Cerebellum (tissue), 4 donors: ENCODE measurements at places on chromosomes 7 and 10. TPM values are rescaled to one million over a fixed set of nuclear protein-coding genes. Genes with fewer than 3 reads are reported as not detected.

- no peak for DNase-seq
Measured at GRCh38 chr7:92639966-92640365, 49.8 kb upstream of the FAM133B start.

DNA sequence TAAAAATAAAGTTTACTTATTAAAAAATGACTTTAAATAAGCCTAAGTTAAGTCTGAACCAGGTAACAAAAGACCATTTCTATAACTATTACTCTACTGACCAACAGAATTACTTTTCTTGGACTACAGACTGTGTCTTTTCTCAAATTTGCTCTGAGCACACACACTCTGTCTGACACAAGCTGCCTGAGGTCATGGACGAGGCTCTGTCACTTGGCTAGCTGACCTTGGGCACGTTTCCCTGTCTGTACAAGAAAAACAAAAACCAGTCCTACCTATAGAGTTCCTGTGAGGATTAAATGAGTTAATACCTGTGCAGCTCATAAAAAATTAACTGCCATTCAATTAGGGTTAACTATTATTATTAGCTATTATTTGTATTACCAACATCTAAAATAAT, 22.9 kb downstream of the ATE1 start:
- DNase-seq: no peak

- DNase-seq: no peak
Measured at GRCh38 chr10:89684604-89685003, 16.8 kb upstream of the KIF20B start.

DNA sequence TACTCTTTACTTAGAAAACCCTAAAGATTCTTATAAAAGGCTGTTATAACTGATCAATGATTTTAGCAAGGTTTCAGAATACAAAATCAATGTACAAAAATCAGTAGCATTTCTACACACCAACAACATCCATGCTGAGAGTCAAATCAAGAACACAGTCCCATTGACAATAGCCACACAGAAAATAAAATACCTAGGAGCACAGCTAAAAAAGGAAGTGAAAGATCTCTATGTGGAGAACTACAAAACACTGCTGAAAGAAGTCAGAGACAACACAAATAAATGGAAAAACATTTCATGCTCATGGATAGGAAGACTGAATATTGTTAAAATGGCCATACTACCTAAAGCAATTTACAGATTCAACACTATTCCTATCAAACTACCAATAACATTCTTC, 427.0 kb downstream of the KCNMA1 start:
- no peak for DNase-seq

GRCh38 chr7:141585592-141586510, 34.6 kb downstream of the AGK start:
- no peak for DNase-seq

GRCh38 chr10:78455236-78455635, 421.6 kb downstream of the RPS24 start:
- DNase-seq: no peak

GRCh38 chr7:157397731-157398691, 61.2 kb downstream of the DNAJB6 start:
- no peak for DNase-seq

- no peak for DNase-seq
Measured at GRCh38 chr7:118280319-118281012, 56.0 kb downstream of the ANKRD7 start.

DNA sequence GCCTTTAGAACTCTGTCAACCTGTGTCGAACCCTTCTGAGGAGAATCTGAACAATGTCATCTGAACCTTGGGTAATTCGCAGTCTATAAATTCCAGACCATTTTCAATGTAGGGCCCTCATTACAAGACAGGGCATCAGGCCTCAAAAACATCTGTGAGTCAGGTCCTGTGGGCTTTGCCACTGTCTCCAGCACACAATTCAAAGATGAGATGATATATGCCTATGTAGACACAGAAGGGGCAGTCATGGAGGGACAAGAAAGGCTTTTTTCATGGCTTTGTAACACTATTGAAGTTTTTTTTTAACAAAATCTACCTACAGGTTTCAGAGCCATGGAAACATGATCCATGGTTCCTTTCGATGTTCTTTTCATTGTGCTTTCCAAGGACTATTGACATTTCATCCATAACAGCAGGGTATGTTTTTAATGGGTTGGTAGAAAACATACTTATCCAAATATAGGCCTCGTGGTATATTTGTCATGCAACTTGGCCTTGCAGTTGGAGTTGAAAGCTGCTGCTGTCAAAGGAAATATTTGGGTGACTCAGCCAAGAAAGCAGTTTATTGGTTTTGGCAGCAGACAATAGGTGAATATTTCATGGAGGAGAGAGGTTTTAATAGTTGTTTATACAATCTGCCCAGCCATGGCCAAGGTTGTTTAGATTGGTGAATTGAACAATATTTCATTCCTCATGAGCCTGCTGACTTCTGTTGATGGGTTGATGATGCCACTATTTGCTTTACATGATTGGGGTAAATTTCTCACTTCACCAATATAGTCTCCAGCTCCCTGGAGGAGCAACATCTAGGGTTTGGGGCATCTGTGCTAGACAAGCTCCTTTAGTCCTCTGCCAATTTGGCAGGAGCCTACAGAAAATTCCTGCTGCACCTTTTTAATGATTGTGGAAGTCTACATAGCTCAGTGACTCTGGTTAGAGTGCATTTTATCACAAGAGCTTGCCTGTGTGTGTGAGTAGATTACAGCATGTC, 158.4 kb upstream of the TMEM72 start:
- no peak for DNase-seq

- no peak for DNase-seq
Measured at GRCh38 chr7:112176693-112177415, 29.3 kb downstream of the DOCK4 start.

DNA sequence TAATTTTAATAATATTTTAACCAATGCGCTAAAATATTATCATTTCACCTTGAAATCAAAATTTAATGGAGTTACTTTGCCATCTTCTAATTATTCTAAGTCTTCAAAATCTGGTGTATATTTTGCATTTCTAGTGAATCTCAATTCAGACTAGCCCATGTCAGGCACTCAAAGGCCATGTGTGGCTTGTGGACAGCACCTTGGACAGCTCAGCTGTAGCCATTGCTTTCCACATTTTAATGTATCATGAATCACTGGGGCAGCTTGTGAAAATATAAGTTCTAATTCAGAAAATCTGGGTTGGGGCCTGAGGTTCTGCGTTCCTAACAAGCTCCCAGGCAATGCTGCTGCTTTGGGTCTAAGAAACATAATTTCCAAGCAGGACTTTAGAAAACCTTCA, 57.2 kb downstream of the MGAM2 start:
- DNase-seq: no peak

- DNase-seq: no peak
Measured at GRCh38 chr7:140972876-140973829, 41.6 kb downstream of the MRPS33 start.

MSRB2 gene
- total RNA-seq: 18.9 TPM

TMEM130 gene
- 7.6 TPM for total RNA-seq

MACC1 gene
- total RNA-seq: 0.18 TPM

OLAH gene
- not detected for total RNA-seq

ELFN1 gene
- 6.5 TPM for total RNA-seq

CYP3A7 gene
- total RNA-seq: 0.45 TPM

CTNNA3 gene
- 24.9 TPM for total RNA-seq

CAMK2B gene
- total RNA-seq: 33.6 TPM

CALML5 gene
- not detected for total RNA-seq

ELAPOR2 gene
- 41.9 TPM for total RNA-seq

GPR26 gene
- total RNA-seq: 12.0 TPM

HHEX gene
- total RNA-seq: 2.1 TPM
